ENCODE measurements at places on chromosomes 6 and 20.

DNA sequence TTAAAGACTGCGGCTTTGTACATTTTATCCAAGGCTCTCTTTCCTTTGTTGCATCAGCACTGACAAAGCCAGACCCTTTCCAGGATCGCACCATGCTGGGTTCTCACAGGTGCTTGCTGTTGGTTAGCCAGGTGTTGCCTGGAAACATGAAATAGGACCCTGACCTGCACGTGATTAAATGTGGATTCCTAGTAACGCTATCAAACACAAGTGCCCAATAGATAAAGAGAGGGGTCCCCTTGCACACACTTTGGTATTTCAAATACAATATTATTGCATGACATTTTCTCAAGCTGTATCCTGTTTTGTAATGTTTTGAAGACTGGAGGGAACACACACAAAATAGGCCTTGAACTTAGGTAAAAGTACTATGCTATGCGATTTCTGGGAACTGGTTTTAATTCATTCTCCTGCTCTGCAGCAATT, 73.3 kb downstream of the AKAP12 start:
- DNase-seq: no peak

DNA sequence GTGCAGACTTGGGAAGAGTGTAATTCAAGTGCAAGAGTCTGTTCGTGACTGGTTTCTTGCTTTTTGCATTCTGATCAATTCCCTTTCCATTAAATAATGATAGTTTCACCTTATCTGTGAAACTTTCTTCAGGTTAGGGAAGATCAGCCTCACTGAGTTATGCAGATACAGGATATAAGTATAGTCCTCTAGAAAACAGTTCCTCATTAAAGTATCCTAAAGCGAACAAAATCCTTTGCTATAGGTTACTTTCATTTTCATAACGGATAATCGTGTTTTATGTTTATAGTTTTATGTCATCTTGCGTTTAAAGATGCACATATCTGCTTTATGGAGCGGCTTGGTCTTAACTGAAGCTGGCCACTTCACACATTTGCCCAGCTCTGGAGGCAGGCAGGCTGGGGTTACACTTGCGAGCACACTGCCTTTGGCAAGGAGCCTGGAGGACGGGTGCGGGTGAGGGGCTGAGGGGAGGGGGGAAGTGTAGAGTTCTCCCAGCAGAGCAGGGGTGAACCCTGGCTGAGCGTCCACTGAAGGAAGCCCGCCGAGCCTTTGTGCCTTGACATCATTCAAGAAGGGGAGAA, 123.5 kb upstream of the IFNGR1 start:
- DNase-seq: peak; percentile 67

GRCh38 chr20:46128310-46129151, 10.4 kb downstream of the CD40 start:
- DNase-seq: peak; percentile 32

DNA sequence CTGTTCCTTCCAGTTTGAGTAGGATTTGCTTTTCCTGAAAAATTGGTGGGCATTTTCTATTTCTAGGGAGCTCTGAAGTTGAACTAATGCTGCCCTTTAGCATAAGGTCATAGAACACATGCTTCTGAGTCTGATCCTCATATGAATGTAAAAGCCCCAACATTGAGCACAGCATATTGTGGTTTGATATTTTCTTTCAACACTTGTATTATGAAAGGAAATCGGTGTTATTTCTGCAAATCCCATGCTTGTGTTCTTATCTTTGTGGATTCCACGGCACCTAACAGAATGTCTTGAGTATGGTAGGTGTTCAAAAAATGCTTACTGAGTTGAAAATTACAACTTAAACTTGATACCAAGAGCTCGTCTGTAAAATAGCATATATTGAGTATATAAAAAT, 85.8 kb downstream of the TRMT11 start:
- DNase-seq: no peak

DNA sequence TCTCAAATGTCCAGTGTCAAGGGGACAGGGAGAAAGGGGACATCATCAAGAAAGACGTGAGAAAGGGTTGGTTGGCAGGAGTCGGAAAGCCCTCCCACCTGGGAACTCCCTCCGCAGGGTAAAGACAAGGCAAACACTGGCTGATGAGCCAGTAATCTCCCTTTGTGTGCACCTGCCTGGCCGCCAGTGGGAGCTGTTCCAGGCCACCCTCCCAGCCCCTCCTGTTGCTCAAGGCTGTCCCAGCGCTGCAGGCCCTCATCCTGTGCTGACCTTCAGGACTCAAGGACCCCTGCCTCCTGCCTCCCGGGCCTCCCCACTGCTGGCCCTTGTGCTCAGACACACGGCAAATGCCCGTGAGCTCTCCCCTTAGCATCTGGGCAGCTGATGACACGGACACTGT, 7.4 kb downstream of the FRMD1 start:
- DNase-seq: no peak

GRCh38 chr6:53342217-53342616, 6.5 kb downstream of the ELOVL5 start:
- no peak for DNase-seq

- no peak for DNase-seq
Observed at GRCh38 chr6:25171301-25171700, 107.9 kb upstream of the CARMIL1 start.

- DNase-seq: peak; percentile 45
Observed at GRCh38 chr6:128532136-128532535, 11.7 kb upstream of the PTPRK start.

GRCh38 chr6:54913211-54913610, 66.6 kb downstream of the FAM83B start:
- DNase-seq: no peak

DNA sequence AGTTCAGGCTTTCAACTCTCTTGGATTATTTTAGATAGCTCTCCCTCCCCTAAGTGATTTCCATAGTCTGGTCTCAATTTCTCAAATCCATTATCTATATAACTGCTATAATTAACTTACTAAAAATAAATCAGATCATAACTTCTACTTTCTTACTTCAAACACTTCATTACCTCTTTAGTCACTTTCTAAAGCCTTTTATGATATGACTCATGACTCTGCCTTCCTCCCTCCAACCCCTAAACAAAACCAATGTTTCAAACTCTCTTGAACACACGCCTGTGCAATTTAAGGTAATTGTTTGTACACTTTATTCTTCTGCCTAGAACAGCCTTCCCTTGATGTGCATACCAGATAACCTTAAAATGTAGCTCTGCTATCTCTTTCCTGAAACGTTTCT, 100.5 kb downstream of the LMBRD1 start:
- DNase-seq: no peak

- DNase-seq: no peak
Observed at GRCh38 chr6:142421285-142422117, 119.7 kb downstream of the ADGRG6 start.

DNA sequence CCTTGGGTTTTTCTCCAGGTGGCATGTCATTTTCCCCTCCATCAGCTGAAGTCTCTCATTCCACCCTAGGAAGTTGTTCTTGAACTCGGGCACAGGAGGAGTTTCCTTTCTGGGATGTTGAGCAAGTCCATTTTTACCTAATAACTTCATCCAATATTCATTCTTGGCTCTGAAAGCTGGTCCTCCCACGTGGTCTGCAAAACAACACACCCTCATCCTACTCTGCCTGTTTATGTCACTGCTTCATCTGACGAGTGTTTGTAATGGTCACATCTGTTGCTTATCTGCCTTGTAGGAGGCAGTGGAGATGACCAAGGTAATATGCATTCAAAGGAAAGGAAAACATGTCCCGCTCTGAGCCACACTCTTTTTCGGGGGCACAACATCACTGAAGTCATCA, 41.7 kb upstream of the AIG1 start:
- no peak for DNase-seq

DNA sequence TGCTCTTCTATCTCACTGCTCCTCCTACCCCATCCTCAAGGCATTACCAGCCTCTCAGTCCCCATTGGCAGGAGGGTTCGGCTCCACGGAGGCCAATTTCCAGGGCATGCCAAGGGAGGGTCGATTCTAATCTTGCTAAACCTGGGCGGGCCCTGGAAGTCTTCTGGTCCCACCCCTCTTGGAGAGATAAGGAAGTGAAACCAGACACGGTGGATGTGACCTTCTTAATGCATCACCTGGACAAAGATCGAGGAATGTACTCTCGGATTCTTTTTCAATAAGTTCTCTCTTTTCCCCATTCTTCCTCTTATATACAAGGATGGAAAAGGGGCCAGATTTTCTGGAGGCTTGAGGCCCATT, 112.2 kb upstream of the ARMC2 start:
- DNase-seq: no peak

GRCh38 chr6:84862843-84863242, 98.4 kb upstream of the TBX18 start:
- no peak for DNase-seq

DNA sequence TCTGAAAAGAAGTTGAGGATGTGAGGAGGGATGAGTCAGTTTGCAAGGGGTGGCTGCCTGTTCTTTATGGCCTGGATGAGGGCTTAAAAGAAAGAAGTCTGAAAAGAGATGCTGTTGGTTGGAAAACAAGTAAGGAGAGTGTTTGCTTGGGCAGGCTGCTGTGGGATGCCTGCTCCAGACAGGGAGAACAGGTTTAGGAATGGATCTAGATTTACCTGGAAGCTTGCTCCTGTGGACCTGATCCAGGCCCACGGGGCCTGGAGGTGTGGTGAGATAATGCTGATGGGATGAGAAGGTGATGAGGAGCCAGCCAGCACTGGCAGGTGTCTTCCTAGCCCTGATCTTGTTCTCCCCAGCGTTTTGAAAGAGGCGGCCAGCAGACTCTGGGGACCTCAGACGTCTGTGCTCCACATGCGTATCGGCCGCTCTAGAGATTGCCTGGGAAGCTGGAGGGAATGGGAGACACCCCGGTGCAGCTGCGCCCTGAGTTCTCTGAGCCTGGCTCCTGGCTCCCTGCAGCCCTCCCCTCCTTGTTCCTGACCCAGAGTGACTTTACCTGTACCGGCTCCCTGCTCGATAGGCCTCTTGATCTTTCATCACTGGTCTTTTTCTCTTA, 331.3 kb downstream of the ZFAND3 start:
- no peak for DNase-seq

DNA sequence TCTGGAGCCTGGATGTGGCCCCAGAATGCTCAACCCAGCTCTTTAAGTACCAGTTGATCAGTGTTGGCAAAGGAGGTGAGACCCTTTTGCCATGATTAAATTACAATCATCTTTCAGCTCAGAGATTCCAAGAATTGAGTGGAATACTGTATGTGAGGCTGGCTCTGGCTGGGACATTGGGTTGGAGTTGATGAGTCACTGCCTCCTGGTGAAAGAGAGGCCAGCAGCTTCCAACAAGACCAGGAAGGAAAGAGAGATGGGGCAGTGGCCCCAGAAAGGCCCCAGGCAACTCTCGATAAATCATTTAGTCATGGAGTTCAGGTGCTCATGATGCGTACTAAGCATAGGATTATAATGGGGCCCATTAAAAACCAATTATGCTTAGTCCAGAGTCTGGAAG, 2.1 kb downstream of the TGM6 start:
- no peak for DNase-seq

- DNase-seq: no peak
Observed at GRCh38 chr20:52306477-52306876, 114.9 kb upstream of the ZFP64 start.

GRCh38 chr6:122405417-122405816, 6.0 kb downstream of the HSF2 start:
- DNase-seq: no peak

- no peak for DNase-seq
Observed at GRCh38 chr20:53592992-53593465, 610 bp downstream of the ZNF217 start.

DNA sequence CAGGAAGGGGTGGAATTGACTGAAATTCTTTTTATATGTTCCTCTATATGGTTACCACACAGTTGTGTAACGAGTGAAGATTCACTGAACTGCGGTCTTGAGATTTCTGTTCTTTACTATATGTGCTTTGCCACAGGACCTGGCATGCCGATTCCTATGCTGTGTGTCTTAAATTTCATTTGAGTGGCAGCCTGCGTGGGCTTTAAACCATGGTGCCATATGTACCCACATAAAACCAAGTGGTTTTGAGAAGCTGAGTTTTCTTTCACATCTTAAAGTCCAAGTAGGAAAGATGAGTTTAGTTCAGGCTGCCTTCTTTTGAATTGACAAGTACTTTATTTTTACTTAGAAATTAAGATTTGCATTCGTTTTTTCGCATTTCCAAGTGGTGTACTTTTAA, 101.1 kb downstream of the DOK5 start:
- DNase-seq: no peak

GRCh38 chr6:151075930-151076555, 163.7 kb upstream of the AKAP12 start:
- DNase-seq: no peak

- no peak for DNase-seq
Observed at GRCh38 chr20:58312836-58313235, 3.3 kb downstream of the RAB22A start.

GRCh38 chr6:151498327-151498726, 4.5 kb downstream of the CCDC170 start:
- DNase-seq: no peak

GRCh38 chr6:144578385-144579350, 293.5 kb downstream of the UTRN start:
- no peak for DNase-seq

GRCh38 chr6:41984623-41985022, 43.0 kb upstream of the CCND3 start:
- DNase-seq: no peak

DNA sequence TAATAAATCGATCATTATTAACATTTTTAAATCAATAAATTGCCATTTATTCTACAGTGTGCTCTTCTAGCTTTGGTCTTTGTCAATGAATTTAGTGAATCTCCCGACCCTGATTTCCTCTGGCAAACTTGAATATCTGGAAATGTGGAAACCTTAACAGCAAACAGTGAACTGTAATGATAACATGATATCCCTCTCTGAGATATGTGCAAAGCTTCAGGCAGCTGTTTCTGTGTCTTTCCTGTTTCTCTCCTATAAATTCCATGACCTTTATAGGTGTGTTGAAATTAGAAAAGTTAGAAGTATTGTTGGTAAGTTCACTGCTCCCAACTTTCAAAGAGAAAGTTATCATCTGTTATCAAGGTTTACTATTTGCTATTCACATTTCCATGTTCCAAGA, 218.8 kb upstream of the RNF217 start:
- DNase-seq: no peak

GRCh38 chr6:118774581-118774980, 119.4 kb upstream of the ASF1A start:
- no peak for DNase-seq

DNA sequence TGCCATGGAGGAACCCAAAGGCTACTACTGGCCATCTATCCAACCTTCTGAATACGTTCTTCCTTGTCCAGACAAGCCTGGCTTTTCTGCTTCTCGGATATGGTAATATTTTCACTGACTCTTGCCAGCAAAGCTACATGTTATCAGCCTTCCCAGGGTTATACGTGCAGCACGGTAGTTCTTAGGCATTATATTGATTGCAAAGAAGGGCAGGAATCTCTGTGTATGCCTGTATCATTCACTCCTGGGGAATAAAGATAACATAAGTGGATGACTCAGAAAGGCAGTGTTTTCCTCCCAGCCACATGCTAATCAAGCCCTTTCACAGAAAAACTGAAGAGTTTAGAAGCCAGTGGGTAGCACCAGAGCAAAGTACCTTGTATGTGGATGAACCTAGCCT, 98.7 kb downstream of the ADGRG6 start:
- DNase-seq: no peak

- no peak for DNase-seq
Observed at GRCh38 chr6:78594668-78595066, 272.7 kb upstream of the IRAK1BP1 start.

GRCh38 chr20:21548390-21549035, 34.6 kb upstream of the NKX2-2 start:
- no peak for DNase-seq

All from Ammon's horn (tissue), 1 donor.